ENCODE measurements at places on chromosomes 5 and 9. TPM values are rescaled to one million over a fixed set of nuclear protein-coding genes. Genes with fewer than 3 reads are reported as not detected.

- no peaks in the 10 kb centered on the region for H3K4me1 ChIP-seq
- H3K4me3 ChIP-seq: no peak overlapping the region
- no peak for DNase-seq
- H3K27me3 ChIP-seq: no peaks in the 10 kb centered on the region
- H3K27ac ChIP-seq: no peak overlapping the region
Measured at GRCh38 chr9:119083673-119084072, 285.6 kb downstream of the BRINP1 start.

- no peak for DNase-seq
- no peak overlapping the region for H3K27ac ChIP-seq
- no peaks in the 10 kb centered on the region for H3K36me3 ChIP-seq
- H3K27me3 ChIP-seq: no peaks in the 10 kb centered on the region
- H3K4me3 ChIP-seq: no peak overlapping the region
Measured at GRCh38 chr5:4058899-4059298, 463.3 kb downstream of the IRX1 start.

- peaks cover 15% of the 10 kb centered on the region for H3K27me3 ChIP-seq
- no peaks in the 10 kb centered on the region for H3K4me1 ChIP-seq
- DNase-seq: no peak
Measured at GRCh38 chr9:111197256-111197655, 132.8 kb downstream of the OR2K2 start.

DNA sequence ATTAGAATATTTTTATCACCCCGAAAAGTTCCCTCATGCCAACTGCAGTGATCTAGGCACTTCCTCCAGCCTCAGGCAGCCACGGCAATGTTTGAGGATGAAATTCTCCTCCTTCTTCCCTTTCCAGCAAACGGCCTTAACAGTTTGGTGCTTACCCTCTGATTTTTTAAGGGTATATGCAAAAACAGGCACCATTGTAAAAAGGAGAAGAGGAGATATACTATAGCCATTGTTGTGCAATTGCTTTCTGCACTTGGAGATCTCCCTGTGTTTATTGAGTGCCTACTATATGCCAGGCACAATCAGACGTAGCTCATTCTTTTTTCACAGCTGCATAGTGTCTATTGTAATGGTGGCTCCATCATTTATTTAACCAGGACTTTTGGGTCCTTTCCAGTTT lies 29.4 kb downstream of the GSN start:
- no peak overlapping the region for H3K4me3 ChIP-seq
- H3K27me3 ChIP-seq: peaks cover 15% of the 10 kb centered on the region
- no peak for DNase-seq
- H3K36me3 ChIP-seq: no peaks in the 10 kb centered on the region

- peaks cover 19% of the 10 kb centered on the region for H3K4me1 ChIP-seq
- peaks cover 10% of the 10 kb centered on the region for H3K27me3 ChIP-seq
- no peaks in the 10 kb centered on the region for H3K36me3 ChIP-seq
- no peak overlapping the region for H3K4me3 ChIP-seq
- no peak for DNase-seq
Measured at GRCh38 chr5:97097326-97098230, 44.8 kb downstream of the LIX1 start.

- H3K4me3 ChIP-seq: peak overlapping the region; percentile 81
- peak; percentile 59 for DNase-seq
Measured at GRCh38 chr9:114611516-114612271, 603 bp downstream of the TMEM268 start.

DNA sequence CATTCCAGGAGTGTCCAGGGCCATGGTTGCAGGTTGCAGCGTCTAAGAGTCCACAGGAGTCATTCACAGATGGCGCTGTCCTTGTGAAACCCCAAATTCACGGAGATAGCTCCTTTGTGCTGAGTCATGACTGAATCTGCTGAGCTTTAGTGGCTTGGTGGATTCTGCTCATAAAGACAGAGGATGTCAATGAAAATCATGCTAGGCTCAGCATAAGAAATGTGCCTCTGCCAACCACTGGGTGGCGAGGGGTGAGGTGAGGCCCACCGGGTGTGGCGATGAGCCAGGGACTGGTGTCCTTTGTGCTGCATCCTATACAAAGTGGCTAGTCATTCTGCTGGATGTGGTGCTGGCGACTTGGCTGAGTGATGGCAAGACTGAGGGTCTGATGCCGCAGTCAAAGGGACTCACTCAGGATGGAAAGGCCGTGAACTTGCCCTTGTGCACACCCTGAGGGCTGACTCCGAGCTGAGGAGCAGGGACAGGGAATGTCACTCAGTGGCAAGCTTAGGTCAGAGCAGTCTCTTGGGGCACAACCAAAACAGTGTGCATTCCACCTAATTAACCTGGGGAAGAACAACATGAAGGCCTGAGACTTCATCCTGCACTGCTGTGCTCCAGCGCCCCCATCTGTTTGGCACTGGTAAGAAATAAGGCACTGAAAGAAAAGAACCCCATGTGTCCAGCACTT lies 71.5 kb downstream of the DAP start:
- DNase-seq: peak; percentile 22
- H3K27me3 ChIP-seq: no peaks in the 10 kb centered on the region
- peaks cover 16% of the 10 kb centered on the region for H3K36me3 ChIP-seq
- no peak overlapping the region for H3K4me3 ChIP-seq

Gene SLC25A2
- not detected for total RNA-seq

- H3K4me3 ChIP-seq: no peak overlapping the region
- H3K27me3 ChIP-seq: no peaks in the 10 kb centered on the region
- no peaks in the 10 kb centered on the region for H3K36me3 ChIP-seq
- H3K27ac ChIP-seq: no peak overlapping the region
- DNase-seq: no peak
Measured at GRCh38 chr9:116360989-116361388, 207.4 kb downstream of the PAPPA start.

GRCh38 chr5:160547872-160548271 lies 126.2 kb downstream of the PTTG1 start:
- DNase-seq: no peak
- no peak overlapping the region for H3K27ac ChIP-seq
- no peaks in the 10 kb centered on the region for H3K36me3 ChIP-seq
- H3K4me1 ChIP-seq: no peaks in the 10 kb centered on the region

DNA sequence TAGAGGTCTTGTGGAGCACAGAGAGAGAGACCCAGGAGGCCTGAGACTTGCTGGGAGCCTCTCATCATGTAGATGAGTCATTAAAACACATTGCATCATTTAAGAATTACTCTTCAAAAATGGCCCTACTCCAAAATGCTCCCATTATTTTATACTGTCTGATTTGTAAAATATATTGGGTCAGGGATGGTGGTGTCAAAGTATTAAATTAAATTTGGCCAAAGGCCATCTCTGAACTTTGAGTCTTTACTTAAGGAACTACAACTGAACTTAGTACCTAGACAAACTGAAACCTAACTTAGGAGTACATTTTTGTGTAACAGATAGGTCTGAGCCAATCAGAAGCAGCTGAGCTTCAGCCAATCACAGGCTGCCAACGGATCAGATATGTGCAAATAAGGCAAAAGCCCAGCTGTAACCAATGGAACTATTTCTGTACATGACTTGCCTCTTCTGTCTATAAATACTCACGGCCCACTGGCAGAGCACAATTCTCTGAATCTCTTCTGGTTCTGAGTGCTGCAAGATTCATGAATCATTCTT lies 657.2 kb downstream of the TLE1 start:
- no peak overlapping the region for H3K27ac ChIP-seq
- H3K4me3 ChIP-seq: no peak overlapping the region
- H3K4me1 ChIP-seq: no peaks in the 10 kb centered on the region
- H3K27me3 ChIP-seq: peaks cover 3% of the 10 kb centered on the region
- no peak for DNase-seq

DNA sequence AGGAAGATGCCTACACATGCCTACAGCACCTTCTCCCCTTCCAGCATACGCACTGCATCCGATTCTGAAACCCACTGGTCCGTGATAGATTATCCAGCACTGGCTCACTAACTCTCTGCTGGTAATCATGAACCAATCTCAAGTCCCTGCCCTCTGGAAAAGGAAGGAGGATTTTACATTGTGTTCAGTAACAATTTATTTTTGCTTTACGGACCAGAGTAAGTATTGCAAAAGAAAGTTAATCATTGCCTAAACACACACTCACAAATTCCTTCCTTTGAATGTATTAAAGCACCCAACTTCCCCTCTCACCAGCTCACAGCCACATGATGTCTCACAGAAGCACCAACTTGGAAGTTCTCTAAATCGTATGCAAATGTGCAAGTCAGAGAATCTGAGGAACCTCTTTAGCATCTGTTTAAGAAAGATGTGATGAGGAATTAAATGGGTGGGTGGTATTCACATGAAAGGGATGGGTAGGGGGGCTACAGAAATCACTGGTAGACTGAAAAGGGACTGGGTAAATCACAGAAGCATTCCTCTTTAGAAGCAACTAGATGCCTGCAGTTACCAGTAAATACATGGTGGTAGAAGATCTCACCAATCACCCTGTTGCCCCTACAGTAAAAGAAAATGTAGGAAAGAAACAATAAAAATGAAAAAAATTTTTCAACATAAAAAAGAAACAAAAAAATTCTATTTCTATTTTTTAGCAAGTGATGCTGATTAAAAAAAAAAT lies 8.4 kb downstream of the GNAQ start:
- peaks cover 52% of the 10 kb centered on the region for H3K4me1 ChIP-seq
- DNase-seq: no peak
- H3K36me3 ChIP-seq: peaks cover 19% of the 10 kb centered on the region
- no peak overlapping the region for H3K4me3 ChIP-seq
- H3K27me3 ChIP-seq: no peaks in the 10 kb centered on the region

Gene C5orf52
- total RNA-seq: not detected

Gene DELE1
- 46.4 TPM for total RNA-seq

Gene TSLP
- 0.99 TPM for total RNA-seq

Gene LAMC3
- 0.56 TPM for total RNA-seq

Gene CCNO
- total RNA-seq: 0.14 TPM

Gene TAF1L
- total RNA-seq: 0.04 TPM

Gene TRPM3
- total RNA-seq: not detected

- H3K4me3 ChIP-seq: no peak overlapping the region
- no peak for DNase-seq
- no peaks in the 10 kb centered on the region for H3K27me3 ChIP-seq
- no peaks in the 10 kb centered on the region for H3K4me1 ChIP-seq
Measured at GRCh38 chr5:150053713-150054392, 32.5 kb downstream of the CSF1R start.

All from activated naive CD8-positive, alpha-beta T cell treated with anti-CD3 and anti-CD28 coated beads for 36 hours (primary cell).